ENCODE measurements at places on chromosomes 11 and 22.
A peak's percentile ranks its signal among the peaks of the same experiment; 100 is the strongest.

DNA sequence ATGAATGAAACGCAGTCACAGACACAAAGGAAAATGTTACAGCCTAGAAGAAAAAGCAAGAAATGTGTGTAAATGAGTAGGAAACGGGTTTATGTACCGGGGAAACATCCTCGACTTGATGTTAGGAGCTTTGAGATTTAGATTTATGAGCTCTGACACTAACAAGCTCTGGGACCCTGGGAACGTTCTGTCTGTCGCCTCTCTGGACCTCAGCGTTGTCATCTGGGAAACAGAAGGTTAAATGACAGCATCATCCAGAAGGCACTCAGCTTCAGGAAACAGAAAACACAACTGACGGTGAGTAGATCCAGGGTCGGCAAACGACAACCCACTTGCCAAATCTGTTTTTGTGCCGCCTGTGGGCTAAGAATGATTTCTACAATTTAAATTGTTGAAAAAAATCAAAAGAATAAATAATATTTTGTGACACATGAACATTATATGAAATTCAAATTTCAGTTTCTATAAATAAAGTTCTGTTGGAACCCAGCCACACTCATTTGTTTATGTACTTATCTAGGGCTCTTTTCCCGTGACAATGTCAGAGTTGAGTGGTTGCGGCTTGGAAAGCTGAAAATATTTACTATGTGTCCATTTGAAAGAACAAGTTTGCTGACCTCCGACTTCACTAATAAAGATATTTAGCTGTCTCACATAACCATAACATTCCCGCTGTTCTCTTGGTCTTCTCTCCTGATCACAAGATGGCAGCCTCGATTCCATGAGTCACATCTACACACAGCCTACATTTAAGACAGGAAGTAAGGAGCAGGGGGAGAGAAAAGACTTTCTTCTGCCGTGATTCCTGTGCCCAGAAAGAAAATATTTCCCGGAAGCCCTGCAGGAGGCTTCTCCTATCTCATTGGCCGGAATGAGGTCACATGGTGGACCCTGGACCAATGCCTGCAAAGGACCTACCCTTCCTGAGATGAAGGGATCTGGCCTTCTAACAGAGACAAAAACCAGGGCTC, 47.1 kb upstream of the SYT13 start:
- DNase-seq, result no peak

GRCh38 chr11:126341760-126342161, 13.7 kb upstream of the ST3GAL4 start:
- DNase-seq, result no peak

DNA sequence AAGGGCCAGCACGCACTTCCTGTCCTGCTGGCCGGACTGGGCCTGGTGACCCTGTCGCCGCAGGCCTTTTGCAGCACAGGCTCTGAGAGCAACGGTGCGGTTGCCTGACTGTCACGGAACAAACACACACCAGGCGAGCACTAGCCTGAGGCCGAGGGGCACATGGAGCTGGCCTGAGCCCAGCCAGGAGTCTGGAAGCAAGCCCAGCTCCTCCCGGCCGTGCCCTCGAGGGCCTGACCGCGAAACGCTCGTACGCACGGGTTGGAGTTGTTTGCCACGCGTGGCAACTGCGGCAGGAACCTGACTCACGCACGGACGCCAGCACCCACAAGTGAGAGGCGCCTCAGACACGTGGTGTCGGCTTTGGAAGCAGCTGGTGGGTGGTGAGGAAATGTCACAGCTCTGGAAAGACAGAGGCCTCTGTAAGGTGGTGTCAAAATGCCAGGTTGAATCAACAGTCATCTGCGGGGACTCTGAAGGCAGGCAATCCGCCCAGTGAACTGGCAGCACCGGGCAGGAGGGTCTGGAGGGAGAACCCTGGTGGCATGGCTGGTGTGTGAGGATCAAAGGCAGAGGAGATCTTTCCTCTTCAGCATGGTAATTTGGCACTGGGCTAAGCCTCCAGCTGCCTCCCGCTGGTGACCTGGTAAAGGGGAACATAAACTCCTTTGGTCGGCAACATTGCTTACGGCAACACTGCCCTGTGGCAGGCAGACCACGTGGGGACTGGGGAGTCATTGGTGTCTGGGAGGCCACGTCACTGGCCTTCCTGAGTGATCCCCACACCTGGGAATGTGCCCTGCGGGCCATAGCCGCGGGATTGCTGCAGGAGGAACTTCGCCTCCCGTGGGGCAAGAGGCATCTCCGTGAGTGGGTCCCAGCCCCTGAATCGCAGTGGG, 15.3 kb upstream of the IL17REL start:
- DNase-seq, result peak; percentile 66

DNA sequence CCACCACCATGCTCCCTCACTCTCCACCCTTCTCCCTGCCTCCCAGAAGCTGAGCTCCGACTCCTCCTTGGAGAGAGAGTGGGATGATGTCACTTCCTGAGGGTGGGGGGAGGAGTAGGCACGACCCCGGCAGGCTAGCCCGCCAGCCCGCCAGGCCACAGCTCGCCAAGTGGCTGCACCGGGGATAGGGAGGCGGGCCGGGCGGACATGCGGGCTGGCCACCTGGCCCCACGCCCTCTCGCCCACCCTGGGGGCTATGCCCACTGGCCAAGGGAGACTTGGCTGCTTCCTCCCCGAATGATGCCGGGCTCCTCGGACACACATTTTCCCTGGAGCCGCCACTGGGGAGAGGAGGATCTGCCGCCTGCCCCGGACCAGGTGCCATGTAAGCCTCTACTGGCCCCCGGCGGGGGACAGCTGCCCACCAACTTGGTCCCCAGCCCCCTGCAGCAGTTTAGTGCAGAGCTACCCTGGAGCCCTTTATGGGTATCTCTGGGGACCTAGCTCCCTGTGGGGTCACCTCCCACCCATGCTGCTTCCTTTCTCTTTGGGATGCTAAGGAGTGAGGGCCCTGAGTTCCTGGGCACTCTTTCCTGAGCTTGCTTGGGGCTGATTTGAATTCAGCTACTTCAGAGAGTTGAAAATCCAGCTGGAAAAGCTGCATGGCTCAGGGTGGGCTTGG, 33.7 kb upstream of the MYRF start:
- no peak for DNase-seq

- DNase-seq, result no peak
These were observed 46.2 kb downstream of the P4HA3 start for GRCh38 chr11:74265256-74265655.

GRCh38 chr11:116107229-116107628, 603.0 kb upstream of the CADM1 start:
- DNase-seq, result no peak

GRCh38 chr11:60459345-60459744, 3.7 kb downstream of the MS4A1 start:
- DNase-seq, result no peak

- DNase-seq, result no peak
These were observed 411.1 kb downstream of the TBC1D22A start for GRCh38 chr22:47173535-47174021.

- no peak for DNase-seq
These were observed 56.1 kb downstream of the KIAA1671 start for GRCh38 chr22:25008666-25009065.

DNA sequence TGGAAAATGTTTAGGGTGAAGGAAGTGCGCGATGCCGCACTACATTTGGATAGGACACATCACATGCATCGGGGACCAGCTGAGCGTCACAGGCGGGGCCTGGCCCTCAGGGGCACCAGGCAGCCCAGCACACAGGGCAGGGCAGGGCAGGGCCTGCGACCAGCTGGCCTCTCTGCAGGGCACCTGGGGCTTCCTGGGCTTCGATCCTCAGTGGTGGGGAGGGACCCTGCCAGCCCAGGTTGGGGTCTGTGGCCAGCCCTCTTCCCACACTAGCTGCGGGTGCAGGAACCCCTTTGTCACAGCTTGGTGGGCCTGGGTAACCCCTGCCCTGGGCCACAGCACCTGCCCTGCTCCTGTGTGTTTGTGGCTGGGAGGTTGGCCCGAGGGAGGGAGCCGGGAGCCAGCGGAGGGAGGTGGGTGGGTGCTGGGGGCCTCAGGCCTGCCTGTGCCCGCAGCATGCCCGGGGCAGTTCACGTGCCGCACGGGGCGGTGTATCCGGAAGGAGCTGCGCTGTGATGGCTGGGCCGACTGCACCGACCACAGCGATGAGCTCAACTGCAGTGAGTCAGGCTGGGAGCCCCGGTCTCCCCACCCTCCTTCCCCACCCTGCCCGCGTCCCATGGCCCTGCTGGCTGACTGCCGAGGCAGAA, 37.9 kb downstream of the ST14 start:
- no peak for DNase-seq

GRCh38 chr11:5285703-5286340, 15.9 kb downstream of the OR51B4 start:
- DNase-seq, result no peak

- no peak for DNase-seq
These were observed 198.6 kb downstream of the KIF18A start for GRCh38 chr11:27909386-27909785.

- DNase-seq, result no peak
These were observed 14.6 kb downstream of the B3GAT1 start for GRCh38 chr11:134397304-134398078.

DNA sequence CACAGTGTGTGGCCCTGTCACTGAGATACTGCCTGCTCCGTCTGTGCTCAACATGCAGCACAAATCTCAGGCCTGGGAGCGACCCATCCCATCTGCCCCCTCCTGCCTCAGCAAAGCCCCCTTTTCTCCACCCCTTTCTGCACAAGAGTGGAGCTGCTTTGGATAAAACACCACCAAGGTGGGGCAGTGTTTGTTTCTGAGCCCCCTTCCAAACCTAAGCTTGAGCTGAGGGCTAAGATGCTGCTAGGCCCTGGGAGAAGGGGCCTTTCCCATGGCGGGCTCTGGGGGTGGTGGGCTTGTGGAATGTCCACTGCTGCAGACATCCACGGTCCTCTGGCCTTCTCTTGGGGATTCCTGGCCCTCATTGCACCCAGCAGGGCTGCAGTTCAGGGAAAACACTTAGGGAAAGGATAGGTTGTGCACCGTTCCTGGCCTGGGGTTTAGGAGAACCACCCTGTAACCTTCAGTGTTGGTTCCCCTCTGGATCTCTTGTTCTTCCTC, 594.1 kb downstream of the TBC1D22A start:
- no peak for DNase-seq

- no peak for DNase-seq
These were observed 69.8 kb downstream of the TRIM29 start for GRCh38 chr11:120068114-120068573.

DNA sequence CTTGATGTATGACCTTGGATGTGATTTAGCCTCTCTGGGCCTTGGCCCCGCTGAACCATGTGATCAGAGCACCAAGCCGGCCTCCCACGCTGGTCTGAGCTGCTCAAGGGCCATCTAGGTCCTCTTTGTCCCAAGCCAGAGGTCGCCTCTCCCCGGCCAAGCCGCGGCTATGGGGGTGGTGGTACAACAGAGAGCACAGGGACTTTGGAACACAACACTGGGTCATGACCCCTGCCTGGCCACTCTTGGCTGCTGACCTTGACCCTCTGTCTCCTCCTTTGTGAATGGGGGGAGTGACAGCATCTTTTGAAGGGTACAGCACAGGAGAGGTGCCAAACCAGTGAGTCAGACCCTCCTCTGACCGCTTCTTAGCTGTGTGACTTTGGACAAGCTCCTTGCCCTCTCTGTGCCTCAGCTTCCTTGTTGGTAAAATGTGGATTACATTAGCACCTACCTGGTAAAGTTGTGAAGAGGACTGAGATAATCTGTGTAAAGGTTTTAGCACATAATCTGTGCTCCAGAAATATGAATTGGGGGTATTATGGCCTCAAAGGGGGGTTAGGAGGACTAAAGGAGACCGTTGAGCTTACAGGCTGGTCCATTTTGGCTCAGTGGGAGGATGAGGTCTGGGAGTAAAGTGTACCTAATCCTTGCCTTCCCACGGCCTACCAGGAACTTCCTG, 4.7 kb downstream of the SCYL1 start:
- DNase-seq, result peak; percentile 1

GRCh38 chr11:35276396-35277145, 137.6 kb downstream of the CD44 start:
- peak; percentile 45 for DNase-seq

GRCh38 chr11:21465203-21465602, 727.7 kb upstream of the ANO5 start:
- no peak for DNase-seq

DNA sequence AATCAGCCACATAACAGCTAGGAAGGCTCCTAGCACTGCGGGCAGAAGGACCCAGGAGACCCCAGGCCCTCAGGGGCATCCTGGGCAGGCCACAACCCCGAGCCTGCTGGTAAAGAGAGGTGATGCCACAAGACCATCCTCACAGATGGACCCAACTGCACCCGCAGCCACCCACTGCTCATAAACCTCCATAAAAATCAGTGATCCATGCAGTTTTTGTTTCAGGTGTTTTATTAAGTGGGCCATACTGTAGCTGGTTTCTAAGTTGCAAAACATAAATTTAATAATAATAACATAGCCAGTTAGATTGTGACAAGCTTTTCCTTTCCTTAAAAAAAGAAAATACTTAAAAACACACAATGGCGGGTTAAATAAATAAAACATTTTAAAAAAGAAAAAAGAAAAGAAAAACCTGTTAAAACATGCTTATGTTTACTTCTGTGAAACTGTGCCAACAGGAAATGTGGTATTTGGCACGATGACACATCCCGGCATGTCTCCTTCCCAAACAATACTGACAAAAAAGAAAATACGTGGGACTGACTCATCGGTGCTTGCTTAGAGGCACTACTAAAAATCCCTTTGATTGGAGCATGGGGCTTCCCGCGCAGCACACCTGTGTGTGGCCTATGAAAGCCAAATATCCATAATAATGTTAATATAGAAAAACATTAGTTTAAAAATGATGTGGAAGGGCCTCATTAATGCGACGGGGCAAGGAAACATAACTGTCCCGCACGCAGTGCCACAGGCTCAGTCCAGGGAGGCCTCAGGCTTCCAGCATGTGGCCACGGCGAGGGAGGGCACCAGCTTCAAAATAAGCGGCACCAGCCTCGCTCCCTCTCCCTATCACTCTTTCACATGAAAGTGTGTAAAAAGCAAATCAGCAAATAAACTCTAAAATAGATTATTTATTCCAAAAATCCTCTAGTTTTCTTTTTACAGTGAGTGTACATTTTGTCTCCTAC, 47.5 kb upstream of the SCUBE2 start:
- peak; percentile 64 for DNase-seq

DNA sequence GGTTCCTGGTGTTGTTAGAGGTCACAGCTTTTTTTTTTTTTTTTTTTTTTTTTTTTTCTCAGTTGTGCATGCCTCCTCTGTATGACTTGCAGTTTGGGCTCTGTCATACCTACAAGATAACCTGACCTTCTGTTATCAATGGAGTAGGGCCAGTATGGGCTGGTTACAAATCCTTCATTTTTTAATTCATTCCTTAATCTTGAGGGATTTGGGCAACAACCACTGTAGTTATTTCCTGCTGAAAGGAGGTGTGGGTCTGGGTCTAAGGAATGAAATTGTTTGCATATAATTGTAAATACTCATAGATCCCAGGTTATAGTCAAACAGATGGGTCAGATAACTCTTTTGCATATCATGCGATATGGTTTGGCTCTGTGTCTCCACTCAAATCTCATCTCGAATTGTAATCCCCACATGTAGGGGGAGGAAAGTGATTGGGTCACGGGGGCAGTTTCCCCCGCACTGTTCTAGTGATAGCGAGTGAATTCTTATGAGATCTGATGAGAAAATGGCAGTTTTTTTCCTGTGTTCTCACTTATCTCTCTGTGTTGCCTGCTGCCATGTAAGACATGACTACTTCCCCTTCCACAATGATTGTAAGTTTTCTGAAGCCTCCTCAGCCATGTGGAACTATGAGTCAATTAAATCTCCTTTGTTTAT, 14.1 kb upstream of the GLYAT start:
- DNase-seq, result no peak

- DNase-seq, result no peak
These were observed 396.2 kb downstream of the BUD13 start for GRCh38 chr11:116376547-116376946.

Measured in CD4-positive, alpha-beta T cell treated with Interleukin-17A for 4 hours (primary cell).